ENCODE measurements at places on chromosomes 7 and 10.

- DNase-seq = no peak
Observed at GRCh38 chr7:8613191-8613590, 179.8 kb downstream of the NXPH1 start.

DNA sequence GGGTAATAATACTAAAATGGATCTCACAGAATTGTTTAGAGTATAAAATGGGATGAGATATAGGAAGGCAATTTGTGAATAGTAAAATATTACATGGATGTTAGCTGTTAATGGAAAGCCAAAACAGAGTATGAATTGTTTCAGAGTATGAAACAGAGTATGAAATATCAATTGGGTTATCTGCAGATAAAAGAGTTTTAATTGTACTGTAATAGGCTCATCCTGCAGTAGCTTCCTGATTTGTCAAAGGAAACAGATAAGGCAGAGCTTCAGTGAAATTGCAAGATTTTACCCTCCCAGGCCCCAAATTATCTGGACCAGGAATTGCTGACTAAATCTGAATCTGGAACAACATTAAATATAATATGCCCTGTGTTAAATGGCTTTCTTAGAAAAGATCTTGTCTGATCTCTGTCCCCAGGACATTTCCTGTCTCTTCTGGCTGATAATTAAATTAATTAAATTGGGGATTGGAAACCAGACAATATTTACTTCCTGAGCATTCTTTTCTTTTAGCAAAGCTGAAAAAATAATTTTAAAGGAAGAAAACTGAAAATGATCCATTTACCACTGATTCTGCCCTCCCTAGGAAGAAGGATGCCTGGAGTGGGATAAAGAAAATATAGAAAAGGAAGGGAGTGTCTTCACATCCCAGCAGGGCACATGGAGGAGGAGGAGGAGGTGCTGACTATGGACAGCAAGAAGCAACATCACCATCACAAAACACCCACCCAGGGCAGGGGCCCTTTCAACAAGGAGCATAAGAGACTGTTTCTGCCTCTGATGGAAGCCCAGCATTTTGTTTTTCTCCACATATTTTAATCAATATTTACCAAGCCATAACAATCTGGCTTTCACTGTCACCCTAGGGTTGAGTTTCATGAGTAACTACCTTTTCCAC, 18.5 kb downstream of the PTN start:
- DNase-seq = no peak

- DNase-seq = no peak
Observed at GRCh38 chr10:100624298-100624697, 88.6 kb downstream of the HIF1AN start.

- no peak for DNase-seq
Observed at GRCh38 chr10:58775960-58776567, 263.4 kb downstream of the BICC1 start.

GRCh38 chr10:104650072-104650471, 9.0 kb downstream of the SORCS3 start:
- no peak for DNase-seq

DNA sequence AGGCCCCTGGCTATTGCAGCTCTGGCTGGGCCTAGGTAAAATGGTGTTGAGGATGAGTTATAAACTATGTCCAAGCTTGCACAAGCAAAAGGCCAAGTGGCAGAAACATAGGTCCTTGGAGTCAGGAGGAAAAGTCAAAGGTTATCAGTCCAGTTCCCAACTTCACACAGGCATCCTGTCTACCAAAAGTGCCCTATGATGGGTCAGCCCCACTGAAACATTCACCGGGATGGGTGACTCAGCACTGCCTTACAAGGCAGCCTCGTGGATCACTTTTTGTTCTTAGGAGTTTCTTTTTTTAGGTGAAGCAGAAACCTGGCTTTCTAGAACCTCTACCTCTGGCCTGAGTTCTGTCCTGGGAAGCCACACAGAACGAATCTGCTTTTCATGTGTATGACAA, 158.8 kb upstream of the LYZL2 start:
- DNase-seq = no peak

DNA sequence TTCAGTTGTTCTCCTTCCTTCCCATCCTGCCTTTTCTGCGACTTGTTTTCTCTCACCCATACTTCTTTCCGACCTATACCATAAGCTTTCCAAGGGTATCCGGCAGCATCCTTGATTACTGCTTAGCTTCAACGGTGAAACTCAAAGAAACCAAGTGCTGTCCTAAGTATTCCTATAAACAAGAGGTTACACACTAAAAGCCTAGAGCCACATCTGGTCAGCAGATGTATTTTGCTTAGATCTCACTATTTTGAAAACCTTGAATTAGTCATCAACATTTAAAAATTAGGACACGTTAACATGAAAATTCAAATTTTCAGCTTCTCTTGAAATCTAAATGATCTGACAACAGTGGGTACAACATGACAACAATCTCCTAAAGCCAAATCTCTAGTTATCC, 20.0 kb downstream of the ARHGAP21 start:
- no peak for DNase-seq

DNA sequence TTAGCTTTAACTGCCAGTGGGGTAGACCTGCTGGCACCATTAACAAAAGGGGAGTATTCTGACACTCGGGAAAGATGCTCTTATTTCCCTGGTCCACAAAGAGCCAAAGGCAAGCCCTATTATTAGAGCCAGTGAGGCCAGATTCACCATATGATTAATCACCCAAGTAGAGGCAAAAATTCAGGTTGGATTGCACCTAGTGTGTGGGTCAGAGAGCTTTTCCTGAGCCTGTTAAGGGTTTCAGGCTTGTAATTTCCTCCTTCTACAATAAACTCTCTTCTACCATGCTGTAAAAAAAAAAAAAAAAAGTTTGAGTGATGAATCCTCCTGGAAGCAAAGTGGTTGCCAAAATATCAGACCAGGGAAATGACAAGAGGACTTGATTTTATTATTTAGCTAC, 163.5 kb downstream of the MBL2 start:
- no peak for DNase-seq

GRCh38 chr7:129435414-129435829, 1.2 kb downstream of the STRIP2 start:
- no peak for DNase-seq

DNA sequence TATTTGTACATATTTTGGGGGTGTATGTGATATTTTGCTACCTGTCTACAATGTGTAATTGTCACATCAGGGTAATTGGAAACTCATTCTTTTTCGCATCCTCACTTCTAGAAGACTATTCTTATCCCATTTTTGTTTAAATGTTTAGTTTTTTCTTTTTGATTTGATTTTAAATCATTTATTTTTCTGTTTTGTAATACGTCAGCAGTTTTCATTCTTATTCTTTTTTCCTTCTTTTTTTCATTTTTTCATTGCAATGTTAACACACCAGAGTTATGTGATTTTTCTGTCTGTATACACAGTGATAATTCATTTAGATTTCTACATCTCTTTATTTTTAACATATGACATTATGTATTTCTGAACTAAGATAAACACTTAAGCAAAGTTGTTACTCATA, 85.5 kb downstream of the SLC13A1 start:
- DNase-seq = no peak

DNA sequence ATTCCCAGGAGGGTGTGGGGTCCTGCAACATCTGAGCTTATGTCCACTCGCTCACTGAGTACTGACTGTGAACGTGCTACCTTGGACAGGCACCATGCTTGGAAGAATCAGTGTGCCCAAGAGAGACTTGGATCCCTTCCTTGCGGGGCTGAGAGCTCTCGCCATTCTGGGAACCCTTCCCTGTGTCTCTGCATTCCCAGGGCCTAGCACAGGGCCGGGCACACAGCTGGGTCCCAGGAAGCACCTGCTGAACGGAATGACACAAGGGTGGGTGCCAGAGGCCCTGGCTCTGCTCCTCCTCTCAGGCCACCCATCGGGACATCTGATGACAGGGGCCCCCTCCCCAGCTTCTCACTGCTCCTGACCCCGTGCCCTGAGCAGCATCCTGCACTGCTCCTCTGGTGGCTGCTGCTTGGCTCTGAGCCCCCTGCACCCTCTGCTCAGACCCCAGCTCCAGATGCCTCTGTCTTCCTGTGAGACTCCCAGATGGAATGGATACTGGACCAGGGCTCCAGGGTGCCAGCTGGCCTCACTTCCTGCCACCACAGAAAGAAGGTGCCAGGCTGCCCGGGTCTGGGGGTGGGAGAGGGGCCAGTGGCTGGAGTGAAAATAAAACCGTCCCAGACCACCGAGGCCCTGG, 129.6 kb downstream of the NEURL1 start:
- DNase-seq = no peak

DNA sequence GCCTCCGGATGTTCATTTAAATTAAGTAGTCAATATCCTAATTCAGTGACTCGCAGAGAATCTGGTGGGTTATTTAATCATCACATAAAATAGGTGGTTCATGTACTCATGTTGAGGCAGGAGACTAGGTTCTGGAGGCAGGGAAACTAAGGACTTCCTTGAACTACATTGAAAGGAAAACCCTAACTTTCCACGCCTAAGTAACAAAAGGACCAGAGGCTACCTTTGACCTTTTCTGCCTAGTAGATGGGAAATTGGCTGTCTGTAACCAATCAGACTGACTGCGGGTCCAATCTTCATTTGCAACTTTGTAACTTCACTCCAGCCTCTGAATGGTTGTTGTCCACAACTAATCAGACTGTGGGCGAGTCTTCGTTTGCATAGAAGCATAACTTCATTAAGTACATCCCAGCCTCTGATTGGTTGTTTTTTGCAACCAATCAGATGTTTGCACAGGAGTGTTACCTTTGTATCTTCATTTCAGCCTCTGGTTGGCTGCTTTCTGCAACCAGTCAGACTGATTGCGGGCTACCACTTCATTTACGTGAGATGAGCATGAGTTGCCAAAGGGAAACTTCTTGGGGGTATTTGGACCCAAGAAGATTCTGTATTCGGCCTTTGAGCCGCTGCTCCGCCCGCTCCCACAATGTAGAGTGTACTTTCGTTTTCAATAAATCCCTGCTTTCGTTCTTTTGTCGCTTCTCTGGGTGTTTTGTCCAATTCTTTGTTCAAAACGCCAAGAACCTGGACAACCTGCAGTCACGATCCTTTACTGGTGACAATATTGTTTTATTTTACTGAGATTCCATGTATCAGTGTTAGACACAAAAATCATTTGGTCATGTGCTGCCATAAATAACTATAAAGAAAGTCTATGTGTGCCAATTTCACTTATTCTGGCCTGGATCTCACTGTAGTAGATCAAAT, 1.7 kb upstream of the ST7 start:
- no peak for DNase-seq
